AG04450 (cell line): ENCODE measurements at places on chromosomes 7 and 10.

- DNase-seq, result no peak
Observed at GRCh38 chr10:127872871-127873600, 19.7 kb downstream of the CLRN3 start.

DNA sequence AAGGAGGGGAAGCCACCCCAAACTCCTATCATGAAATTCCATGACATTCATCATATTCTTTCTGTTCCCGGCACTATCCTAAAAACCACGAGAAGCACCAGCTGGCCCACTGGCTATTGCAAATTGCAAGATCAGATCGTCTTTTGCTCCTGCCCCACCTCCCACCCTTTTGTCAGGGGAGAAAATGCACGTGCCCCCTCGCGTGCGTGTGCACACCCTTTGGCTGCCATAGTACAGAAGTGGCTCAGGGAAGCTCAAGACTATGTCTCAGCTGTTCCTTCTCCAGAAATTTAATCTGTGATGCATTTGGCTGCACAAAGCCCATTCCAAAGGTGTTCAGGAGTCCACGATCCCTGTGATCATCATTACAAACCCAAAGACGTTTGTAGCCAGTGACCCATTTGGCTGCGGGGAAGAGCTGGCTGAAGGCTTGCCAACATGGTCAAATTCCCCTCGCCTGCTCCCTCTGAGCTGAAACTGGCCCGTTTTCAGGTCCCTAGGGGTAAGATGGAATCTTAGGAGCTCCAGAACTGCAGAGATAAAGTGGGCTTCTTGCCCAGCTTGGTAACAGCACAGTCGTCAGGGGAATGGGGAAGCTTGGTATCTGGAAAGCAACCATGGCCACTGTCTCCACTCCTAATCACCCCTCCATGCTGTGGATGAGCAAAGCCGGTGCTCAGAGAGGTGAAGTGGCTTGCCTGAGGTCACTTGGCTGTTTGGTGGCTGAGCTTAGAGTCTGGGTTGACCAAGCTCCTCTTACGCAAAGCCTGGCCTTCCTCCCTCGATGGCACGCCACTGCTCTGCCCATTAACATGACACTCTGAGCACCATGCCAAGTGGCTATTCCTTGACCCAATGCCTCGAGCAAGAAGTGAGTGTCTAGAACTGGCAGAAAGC, 155.4 kb downstream of the NEURL1 start:
- DNase-seq, result no peak

DNA sequence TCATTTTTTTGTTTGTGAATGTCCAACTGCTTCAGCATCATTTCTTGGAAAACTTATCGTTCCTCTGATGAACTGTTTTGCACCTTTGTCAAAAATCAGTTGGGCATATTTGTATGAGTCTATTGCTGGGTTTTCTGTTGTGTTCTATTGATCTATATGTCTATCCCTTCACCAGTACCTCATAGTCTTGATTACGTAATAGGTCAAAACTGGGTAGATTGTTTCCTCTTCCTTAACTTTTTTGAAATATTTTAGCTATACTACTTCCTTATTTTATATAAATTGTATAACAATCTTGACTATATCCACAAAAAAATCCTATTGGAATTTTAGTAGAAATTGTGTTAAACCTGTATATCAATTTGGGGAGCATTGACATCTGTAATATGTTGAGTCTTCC, 104.1 kb upstream of the PALS2 start:
- DNase-seq, result no peak

DNA sequence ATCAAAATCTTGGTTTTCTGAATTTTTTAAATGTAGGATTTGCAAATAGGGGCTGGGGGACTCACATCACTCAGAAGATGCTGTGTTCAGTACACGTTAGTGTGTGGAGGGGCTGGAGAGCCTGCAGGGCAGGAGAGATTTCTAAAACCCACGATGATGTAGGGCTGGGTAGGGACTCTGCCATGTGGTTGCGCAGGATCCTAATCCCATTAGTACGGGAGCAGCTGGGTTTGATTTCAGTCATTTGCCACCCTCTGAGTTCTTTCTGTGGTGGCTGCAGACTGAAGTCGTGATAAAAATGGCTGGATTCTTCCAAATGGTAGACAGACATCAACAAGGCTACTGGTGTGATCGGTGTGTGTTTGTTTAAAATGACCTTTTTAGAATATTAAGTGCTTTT, 14.2 kb upstream of the GET4 start:
- DNase-seq, result no peak

DNA sequence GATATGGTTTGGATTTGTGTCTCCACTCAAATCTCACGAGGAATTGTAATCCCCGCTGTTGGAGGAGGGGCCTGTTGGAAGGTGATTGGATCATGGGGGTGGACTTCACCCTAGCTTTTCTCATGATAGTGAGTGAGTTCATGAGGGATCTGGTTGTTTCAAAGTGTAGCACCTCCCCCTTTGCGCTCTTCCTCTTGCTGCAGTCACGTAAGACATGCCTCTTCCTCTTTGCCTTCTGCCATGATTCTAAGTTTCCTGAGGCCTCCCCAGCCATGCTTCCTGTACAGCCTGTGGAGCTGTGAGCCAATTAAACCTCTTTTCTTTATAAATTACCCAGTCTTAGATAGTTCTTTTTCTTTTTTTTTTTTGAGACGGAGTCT, 17.1 kb downstream of the CDNF start:
- no peak for DNase-seq

DNA sequence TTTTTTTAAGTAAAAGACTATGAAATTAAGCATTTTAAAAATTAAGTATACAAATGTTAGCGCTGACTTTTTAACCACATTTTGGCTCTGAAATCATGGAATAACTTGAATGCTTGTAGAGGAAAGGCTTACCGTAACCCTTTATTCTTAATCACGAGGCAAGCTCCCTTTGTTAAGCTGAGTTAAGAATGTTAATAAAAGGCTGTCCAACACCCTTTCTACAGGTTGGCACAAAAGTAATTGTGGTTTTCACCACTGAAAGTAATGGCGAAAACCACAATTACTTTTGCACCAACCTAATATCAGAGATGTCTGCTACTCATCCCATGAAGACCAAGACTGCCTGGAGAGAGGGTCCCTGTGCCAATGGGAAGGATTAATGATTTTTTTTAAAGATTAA, 70.6 kb downstream of the STK17A start:
- DNase-seq, result no peak

DNA sequence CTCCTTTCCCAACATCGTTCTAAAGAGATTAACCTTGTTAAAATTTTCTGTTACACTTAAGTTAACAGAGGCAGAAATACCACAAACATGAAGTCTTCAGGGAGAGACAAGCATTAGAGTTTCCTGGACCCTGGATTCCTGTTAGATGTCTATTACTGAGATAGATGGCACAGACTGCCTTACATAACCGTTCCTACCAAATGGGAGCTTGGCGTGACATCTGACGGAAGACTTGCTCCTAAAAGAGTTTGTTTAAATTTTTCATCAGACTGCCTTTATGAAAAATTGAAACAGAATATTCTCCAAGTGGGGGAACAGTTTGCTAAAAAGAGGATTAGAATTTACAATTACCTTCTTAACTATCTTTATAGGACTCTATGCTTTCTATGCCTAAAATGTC, 22.7 kb downstream of the ANK3 start:
- DNase-seq, result no peak

DNA sequence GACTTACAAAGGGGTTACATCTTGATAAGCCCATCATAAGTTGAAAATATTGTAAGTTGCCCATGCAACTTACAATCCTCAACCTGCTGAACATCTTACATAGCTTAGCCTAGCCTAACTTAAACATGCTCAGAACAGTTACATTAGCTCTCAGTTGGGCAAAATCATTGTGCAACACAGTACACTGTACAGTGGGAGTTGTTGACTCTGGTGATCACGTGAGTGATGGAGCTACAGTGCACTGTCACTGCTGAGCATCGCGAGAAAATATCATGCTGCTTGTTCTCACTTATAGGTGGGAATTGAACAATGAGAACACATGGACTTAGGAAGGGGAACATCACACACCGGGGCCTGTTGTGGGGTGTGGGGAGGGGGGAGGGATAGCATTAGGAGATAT, 214.9 kb upstream of the ZMIZ1 start:
- no peak for DNase-seq

DNA sequence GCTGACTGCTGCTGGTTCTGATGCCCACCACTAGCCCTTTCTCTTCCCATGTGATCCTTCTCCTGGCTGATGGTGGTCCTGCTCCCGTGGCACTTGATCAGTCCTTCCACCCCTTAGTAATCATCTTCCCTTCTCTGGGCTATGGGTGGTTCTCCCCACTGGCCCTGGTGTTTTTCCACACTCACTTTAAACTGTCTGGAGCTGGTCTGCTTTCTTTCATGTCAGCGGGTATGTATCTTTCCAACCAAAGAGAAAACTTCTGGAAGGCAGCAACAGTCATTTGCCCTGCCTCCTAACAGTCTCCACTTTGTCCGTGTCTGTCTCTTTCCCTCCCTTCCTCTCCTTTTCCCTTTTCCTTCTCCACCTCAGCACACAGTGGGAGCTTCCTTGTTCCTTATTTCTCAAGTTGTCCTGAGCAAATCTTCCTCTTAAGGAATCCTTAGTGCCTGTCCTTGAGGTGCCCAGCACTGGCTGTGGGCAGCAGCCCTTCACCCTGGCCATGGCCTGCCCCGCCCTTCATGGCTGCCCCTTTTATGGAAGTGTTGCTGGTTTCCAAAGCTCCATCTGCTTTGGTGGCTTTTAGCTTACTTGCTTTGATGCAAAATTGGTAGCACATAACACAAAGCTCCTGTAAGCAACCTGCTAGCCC, 189.0 kb downstream of the TCF7L2 start:
- DNase-seq, result no peak

- DNase-seq, result no peak
Observed at GRCh38 chr7:30309842-30310435, 25.5 kb downstream of the ZNRF2 start.

GRCh38 chr7:30382607-30383006, 96.0 kb downstream of the NOD1 start:
- DNase-seq, result no peak
